ENCODE measurements at places on chromosomes 2 and 18.

DNA sequence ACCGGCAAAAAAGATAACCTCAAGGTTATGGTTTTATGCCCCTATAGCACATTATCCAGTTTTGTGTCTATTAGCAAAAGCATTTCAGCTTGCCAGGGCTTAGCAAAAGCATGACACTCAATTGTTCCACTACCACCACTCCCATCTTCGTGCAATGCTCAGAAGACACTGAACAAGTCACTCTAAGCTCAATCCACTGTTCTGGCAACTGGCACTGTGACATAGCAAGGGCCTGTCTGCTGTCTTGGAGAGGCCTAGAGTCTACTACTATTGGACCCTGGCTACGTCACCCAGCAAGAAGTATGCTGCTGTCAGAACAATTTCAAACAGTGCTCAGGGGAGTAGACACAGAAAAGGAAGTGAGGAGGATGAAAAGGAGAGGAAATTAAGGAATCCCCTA lies 103.5 kb upstream of the PPP1CB start:
- no peak for DNase-seq

GRCh38 chr2:172878260-172878659 lies 142.6 kb downstream of the RAPGEF4 start:
- no peak for DNase-seq

DNA sequence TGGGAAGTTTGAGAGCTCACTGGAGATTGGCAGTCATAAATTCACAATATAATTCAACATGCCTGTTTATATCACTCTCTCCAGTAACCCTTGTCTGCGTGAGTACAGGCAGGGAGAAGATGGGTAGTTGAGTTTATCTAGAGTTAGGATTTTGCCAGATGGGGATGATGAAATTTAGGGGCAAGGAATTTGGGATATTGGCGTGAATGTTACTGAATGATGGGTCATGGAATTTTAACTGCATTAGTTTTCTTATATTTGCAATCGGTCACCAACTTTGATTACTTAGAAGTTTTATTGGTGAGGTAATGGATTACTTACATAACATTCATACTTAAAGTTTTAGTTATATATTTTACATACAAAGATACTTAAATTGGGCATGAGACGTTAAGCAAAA lies 35.1 kb downstream of the SANBR start:
- no peak for DNase-seq

GRCh38 chr18:69890558-69890957 lies 57.1 kb downstream of the CD226 start:
- no peak for DNase-seq

GRCh38 chr2:138237667-138238384 lies 263.7 kb upstream of the SPOPL start:
- DNase-seq, result no peak

DNA sequence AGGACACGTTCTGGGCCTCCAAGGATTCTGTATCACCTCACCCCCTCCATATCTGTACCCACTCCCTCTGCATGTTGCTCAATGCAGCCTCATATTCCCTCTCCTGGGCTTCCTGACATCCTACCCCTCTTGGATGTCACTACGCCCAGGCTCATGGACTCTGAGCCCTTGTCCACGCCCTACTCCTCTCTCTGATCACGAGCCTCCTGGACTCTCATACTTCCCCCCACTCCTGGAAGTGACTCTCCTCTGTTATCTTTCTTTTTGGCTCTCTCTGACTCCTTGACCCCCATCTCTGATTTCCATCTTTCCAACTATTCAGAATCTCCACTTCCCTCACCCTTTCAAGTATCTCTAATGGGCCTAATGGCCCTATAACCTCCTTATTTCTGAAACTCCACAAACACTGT lies 2.1 kb downstream of the TMEM198 start:
- DNase-seq, result no peak

GRCh38 chr2:228417956-228418355 lies 236.5 kb upstream of the SPHKAP start:
- no peak for DNase-seq

DNA sequence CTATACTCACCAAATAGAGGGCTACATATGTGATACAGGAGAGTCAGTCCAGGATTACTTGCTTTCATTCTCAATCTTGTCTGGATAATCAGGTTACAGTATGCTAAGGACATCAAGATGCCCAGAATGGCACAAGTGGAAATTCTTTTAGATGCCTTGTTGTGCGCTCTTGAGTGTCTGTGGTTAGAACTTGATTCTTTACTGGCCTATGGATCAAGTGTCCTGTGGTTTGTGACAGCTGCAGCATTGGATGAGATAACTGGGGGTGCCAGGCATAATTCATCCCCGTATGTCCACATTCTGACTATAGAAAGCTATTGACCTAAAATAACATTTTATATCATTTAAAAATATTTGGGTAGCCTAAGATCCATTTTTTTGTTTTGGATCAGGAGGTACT lies 40.1 kb downstream of the CDC42EP3 start:
- no peak for DNase-seq

GRCh38 chr18:63775166-63775730 lies at the start of gene SERPINB7:
TSS of gene SERPINB7 (plus strand) at chr18:63775418. CDS start at chr18:63782373, 6,955 bp downstream.
- DNase-seq, result no peak

- DNase-seq, result peak; percentile 17
These were observed 29.8 kb downstream of the TMEM87B start for GRCh38 chr2:112084689-112085374.

DNA sequence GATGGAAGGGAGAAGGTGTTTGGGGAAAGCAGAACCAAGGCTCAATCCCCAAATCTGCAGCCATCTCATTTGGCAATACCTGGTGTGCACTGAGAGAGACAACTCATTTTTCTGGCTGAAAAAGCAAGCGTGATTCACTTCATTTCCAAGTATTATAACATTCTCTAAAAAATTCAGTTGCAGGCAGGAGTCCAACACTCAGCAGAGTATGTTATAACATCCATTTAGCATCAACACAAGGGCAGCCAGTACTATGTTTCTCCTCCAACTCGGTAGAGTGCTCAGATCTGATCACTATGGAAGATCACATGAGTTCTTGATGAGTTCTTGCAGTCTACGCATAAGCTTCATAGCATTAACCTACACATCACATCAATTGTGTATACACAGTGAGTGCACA lies 99.4 kb upstream of the PID1 start:
- no peak for DNase-seq

DNA sequence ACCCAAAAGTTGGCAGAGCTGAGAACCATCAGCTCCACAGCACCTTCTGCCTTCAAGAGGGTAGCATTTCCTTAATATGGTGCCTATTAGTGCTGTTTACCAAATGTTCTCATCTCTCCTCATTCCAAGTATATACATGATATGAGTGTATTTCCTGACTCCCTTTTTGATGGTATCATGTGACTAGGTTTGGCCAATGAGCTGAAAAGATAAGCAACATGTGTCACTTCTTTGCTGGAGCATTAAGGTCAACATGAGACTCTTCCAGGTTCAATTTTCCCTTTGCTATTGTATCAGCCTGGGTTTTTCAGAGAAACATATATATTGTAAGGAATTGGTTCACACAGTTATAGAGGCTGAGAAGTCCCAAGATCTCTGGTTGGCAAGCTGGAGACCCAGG lies 310.9 kb downstream of the HRH4 start:
- DNase-seq, result no peak

GRCh38 chr2:177547122-177547521 lies 154.5 kb downstream of the AGPS start:
- DNase-seq, result no peak

GRCh38 chr18:22643731-22644130 lies 226.0 kb upstream of the CTAGE1 start:
- no peak for DNase-seq

GRCh38 chr2:10792660-10793400 lies 19.8 kb downstream of the PDIA6 start:
- DNase-seq, result no peak

DNA sequence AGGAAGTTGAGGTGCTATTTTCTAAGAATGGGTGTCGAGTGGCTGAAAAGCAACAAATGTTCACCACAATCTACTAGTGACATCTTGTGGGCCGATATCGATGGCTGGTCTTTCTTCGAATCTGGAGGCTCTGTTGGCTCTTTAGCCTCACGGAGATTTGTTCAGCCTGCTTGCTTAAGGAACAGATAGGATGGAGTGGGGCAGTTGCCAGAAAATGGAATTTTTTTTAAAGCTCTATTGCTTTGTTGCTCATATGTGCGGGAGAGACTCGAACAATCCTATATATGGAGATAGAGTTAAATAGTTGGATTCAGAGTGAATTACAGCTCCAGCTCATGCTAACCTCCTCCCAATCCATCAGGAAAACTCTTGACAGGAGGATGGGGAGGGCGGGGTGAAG lies 70.9 kb upstream of the LYPD6B start:
- no peak for DNase-seq

- no peak for DNase-seq
These were observed 62.1 kb downstream of the SETBP1 start for GRCh38 chr18:44742718-44743311.

- no peak for DNase-seq
These were observed 37.0 kb upstream of the PKDCC start for GRCh38 chr2:42010743-42011298.

DNA sequence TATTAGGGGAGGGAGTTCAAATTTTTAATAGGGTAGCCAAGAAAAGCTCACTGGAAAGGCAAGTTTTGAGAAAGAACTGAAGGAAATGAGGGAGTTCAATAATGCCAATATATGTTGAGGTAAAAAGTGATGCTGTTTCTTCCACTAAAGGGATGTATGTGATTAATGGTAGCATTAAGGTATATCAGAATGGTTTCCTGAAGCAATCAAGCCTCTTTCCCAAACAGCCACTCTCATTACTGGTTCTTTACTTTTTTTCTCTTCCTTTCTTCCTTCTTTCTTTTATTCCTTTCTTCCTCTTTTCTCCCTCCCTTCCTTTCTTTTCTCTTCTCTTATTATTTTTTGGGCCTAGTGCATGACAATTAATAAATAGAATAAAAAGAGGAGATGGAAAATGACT lies 433.5 kb downstream of the SATB2 start:
- DNase-seq, result no peak

DNA sequence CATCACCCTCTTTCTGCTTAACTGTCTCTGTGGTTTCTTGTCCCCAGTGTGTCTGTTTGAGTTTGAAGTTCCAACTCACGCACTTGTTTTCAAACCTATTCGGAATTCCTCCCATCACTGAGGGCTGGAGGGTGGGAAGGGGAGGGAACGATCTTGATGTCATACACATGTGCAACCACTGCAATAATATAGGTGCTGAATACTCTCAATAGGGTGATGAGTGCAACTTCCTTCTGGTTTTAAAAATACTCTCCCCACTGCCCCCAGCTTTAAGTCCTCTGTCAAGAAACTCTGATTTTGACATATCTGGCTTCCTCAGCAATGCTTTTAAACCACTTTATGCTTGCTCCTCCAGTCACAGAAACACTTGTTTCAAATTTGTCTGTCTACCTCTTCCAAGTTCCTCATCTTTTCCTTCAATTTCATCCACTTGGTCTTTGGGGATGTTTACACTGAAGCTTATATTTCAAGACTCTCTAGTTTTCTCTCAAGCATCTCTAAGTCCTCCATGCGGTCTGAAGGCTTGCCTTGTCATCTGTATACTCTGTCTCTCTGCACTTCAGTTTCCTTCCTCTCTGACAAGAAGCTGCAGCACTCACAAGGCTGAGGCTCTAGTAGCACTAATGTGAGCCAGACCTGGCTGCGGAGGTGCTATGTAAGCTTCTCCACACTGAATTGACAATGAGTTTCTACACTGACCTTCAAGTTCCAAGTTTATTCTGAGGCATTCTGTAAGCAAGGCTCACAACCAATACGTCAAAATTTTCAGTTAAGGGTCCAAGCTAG lies 422.3 kb downstream of the ZEB2 start:
- no peak for DNase-seq

DNA sequence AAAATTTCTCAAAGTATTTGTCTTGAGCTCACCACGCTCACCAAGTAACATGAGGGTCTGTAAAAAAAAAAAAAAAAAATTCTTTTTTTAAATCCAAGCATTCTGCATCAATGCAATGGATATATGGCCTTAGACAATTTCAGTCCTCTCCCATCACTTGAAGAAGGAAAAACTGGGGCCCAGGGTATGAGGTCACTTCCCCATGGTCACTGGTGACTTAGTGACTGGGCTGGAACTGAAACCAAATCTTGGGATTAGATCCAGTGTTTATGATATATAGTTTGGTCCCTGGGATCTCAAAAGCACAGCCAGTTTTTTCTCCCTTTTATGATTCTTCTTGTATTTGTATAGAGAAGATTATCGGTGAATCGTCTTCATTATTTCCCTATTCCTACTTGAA lies 477.9 kb upstream of the TNP1 start:
- DNase-seq, result no peak

DNA sequence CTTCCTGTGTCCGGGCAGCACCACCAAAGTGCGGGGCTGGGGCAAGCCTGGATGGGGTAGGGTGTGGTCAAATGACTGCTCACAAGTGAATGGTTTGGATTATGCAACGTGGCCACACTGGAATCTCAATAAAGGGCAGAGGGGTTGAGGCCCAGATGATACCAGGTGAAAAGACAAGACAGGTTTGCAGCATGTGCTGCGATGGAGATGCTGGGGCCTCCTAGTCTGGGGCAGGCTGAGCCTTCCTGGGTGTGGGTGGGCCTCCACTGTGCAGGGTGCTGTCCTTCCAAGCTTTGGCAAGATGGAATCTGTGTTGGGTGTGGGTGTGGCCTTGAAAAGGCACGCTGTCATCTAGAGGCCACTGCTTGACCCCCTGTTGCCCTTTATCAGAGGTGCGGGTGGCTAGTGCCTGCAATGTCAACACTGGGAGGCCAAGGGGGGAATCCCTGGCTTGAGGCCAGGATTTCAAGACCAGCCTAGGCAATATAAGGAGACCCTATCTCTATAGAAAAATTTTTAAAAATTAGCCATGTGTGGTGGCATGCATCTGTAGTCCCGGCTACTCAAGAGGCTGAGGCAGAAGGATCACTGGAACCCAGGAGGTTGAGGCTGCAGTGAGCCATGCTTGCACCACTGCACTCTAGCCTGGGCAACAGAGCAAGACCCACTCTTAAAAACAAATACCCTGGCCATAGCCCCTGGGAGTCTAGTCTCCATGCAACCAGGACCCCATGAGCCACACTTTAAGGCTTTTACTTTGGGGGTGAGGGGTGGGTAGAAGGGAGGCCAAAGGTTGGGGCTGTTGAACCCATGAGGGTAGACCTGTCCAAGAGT lies 13.8 kb downstream of the RRM2 start:
- DNase-seq, result no peak

GRCh38 chr2:88099798-88100488 lies 27.9 kb downstream of the FABP1 start:
- no peak for DNase-seq

DNA sequence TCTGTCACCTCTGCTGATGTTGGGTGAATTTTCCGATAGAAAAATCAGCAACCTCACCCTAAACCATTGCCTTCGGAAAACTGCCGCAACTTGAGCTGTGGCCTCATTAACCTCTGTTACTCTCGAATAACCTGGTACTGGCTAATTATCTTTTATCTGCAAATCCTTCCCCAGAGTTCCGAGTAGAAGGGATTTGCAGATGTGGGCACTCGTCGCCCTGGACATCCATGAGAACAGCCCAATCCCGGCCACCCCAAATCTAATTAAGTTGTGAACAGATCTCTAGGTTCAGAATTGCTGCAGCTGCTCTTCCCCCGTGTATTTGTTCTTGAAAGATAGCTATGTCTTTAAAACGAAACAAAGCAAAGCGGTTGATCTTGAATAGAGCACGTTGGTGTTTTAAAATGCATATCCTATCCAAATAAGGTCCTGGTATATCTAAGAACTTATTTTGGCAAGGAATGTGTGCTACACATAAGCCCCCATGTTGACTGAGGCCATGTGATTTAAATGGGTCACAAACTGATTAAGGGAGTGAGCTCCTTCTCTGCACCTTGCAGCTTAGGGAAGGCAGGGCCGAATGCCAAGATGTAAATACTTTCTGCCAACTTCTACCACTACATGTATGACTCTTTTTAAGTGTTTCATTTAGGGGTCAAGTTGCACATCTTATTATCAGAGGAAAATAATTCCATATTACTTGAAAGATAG lies 88.2 kb downstream of the MTCL1 start:
- no peak for DNase-seq

GRCh38 chr2:239818086-239818485 lies 207.1 kb downstream of the NDUFA10 start:
- DNase-seq, result no peak

Measured in left renal pelvis (tissue), 4 donors.